ENCODE measurements at places on chromosomes 2 and 18. TPM values are rescaled to one million over a fixed set of nuclear protein-coding genes. Genes with fewer than 3 reads are reported as not detected.

DNA sequence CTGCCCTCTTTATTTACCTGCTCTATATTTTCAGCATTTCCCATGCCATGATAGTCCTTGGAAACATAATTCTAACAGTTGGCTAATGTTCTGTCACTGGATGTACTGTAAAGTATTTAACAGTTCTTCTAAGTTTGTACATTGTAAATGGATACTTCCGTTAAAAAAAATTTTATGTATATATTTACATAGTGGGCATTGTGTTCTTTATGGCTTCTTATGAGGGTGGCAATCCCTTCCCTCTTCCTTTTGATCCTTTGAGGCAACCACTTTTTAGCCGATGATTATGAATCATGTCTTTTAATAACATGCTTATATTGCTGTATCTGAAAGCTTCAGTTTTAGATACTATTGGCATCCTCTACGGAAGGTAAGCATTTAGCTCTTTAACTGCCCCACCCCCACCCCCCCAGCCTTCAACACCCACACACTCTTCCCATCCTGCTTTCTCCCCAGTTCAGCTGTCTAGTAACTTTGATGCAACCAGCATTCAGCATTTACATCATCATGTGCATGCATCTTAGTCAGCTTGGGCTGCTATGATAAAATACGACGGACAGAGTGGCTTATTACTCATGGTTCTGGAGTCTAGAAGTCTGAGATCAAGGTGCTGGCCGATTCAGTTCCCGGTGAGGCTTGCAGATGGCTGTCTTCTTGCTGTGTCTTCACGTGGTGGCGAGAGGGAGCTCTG is 21.0 kb upstream of the EDAR start:
- DNase-seq: no peak

- no peak for DNase-seq
These were observed 48.9 kb downstream of the CDC42EP3 start for GRCh38 chr2:37622450-37623100.

- no peak for DNase-seq
These were observed 2.5 kb downstream of the HADHA start for GRCh38 chr2:26241928-26242436.

POTEC gene
- not detected for polyA plus RNA-seq

Data from spleen (tissue), 13 donors.